ENCODE measurements at places on chromosomes 11 and 22. TPM values are rescaled to one million over a fixed set of nuclear protein-coding genes. Genes with fewer than 3 reads are reported as not detected.

DNA sequence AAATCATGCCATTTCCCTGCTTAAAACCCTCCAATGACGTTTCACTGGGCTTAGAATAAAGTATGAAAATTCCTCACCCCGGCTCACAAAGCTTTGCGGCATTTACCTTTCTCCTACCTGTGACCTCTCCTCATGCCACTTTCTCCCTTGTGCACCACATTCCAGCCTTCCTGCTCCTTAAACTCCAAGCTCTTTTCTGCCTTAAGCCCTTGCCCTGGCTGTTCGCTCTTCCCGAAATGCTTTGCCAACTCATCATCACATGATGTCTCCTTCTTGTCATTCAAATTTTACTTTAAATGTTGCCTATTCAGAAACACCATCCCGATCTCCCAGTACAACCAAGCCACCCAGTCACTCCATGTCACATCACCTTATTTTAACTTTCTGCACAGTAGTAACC lies 2.0 kb downstream of the PLEKHA7 start:
- no peak for DNase-seq

DNA sequence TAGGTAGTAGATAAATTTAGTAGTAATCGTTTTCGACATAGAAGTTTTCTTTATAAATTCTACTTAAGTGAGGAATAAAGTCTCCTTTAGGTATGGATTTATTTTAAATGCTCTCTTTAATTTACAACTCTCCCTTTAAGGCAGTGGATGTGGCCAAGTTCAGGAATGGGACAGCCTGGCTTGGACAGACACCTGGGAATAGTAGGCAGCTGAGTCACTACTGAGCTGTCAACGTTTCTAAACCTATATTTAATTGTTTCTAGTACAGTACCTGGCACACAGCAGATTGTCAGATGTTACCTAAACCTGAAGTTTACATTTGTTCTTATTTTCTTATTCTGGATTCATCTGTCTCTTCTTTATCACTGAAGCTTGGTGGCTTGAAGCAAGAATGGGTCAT lies 85.1 kb downstream of the DEPDC5 start:
- DNase-seq = no peak

DNA sequence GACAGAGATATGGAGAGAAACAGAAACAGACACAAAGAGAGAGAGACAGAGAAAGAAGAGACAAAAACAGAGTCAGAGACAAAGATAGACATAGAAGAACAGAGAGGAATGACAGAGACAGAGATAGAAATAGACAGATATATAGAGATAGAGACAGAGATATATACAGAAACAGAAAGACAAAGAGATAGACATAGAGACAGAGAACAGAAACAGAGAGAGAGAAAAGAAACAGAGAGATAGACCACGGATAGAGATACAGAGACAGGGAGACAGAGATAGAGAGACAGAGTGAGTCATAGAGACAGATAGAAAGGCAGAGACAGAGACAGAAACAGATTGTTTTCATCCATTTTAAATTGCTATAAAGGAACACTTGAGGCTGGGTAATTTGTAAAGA lies 12.3 kb upstream of the MPEG1 start:
- no peak for DNase-seq

- DNase-seq = no peak
Measured at GRCh38 chr22:27972732-27973698, 54.0 kb upstream of the PITPNB start.

GRCh38 chr22:38347944-38348750 lies 30.9 kb upstream of the CSNK1E start:
- no peak for DNase-seq

GRCh38 chr11:108012139-108012725 lies 3.5 kb downstream of the CUL5 start:
- DNase-seq = no peak

Gene RIBC2
- total RNA-seq = not detected

Gene DEFB131B
- total RNA-seq = not detected

DNA sequence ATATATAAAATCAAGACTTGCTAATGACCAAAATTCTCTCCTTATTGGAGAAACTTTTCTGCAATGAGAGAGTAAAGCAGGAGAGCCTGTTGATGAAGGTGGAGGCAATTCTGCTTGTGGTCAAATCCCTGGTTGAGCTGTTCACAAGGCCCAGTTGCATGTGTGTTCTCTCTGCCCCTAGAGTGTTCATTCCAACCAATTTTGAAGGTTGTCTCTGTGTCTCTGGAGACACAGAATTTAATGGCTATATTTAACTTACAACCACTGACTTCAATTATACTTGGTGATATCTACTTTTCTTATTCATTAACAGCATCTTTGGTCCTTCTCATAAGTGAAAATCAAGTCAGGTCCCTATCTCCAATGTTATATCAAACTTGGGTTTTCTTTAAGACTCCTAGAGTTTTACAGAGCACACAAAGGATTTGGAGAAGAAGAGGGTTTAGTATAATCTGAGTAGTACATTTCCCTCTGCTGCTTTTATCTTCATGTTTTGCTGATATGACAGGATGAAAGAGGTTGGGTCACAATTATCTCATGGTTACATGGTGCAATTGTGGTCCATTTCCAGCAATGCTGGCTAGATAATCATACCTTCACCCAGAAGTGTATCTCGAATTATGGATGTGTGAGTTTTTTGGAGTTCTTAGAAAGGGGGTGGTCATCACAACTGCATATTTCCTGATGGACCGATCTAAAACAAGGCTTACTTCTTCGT lies 4.0 kb downstream of the OOSP4A start:
- no peak for DNase-seq

DNA sequence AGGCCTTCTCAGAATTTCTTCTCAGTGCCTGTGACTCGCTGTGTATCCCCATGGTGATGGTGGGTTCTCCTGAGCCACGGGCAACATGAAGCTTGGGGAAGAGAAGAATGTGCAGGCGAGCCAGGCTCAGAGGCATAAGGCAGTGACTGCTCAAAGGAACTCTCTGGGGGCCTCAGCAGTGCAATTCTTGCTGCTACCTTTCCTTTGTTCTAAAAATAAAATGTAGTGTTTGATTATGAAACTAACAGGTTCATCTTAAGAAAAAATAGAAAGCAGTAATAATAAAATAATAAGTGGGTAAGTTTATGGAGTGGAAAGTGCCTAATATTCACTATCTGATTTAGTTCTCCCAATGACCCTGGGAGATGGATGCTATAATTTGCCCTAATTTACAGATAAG lies 46.7 kb downstream of the MEI1 start:
- DNase-seq = no peak

DNA sequence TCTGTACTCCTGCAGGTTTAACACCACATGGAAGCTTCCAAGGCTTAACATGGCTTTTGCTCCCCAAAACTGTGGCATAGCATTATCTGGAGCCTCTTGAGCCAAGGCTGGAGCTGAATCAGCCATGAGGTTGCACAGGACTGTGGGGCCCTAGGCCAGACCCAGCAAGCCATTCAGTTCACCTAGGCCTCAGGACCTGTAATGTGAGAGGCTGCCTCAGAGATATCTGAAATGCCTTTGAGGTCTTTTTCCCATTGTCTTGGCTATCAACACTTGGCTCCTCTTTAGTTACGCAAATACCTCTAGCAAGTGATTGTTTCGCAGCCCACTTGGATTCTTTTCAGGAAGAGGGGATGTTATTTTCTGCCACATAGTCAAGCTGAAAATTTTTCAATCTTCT lies 72.0 kb downstream of the VPREB1 start:
- no peak for DNase-seq

GRCh38 chr22:20204806-20205205 lies 54.0 kb upstream of the CCDC188 start:
- DNase-seq = no peak

DNA sequence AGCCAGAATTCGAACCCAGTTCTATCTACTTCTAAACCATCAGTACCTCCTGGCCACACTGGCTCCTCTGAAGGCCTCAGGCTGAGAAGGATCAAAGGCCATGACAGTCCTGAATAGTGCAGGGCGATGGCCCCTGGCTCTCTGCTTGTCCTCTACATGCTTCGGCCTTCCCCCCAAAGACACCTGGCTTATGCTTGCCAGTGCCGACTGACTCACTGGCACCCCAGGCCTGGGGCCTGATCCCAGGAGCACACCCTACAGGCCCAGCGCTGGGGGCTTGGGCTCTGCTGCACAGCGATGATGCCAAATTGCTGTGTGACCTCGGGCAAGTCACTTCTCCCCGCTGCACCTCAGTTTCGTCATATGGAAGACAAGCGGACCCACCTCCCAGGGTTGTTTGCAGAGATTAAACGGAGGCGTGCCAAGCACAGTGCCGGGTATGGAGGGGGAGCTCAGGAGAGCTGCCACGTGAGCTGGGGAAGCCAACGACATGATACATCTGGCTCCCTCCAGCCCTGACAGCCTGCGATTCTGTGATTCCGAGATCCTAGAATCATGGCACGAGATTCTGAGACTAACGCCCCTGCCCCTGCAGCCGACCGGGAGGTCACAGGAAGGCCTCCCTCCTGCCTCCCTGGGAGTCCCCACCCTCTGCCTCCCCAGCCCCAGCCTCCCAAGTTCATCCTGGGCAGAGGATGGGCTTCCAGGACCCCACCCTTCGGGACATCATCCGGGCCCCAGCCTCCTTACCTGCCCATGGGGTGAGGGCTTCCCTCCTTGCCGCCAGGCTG lies 1.0 kb downstream of the SSTR3 start:
- DNase-seq = no peak

DNA sequence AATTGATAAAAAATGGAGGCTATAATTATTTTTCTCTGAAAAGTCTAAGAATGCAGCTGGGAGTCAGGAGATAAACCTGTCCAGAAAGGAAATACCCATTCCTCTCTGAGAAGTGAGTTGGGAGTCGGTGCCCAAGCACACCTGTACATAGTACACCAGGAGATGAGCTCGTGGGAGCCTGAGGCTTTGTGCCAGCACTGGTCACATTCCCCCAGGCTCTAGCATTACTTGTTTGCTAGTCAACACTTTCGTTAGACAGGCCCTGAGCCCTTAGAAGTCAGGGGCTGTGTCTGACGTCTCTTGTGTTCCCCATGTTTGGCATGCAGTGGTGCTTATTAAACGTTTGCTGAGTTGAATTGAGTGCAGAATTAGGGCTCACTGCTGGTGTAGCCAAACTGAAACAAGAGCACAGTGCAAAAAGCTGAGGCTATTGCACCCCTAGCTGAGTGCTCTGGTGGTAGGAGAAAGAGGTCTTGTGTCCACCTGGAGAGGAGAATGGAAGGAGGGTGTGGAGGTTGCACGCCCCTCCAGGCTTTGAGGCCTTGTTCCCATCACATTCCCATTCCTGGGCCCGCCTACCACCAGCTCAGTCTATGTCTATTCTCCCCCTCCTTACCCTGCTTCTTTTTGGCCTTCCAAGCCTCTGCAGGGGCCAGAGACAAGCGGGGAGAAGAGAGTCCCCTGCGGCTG lies 6.8 kb downstream of the ROBO4 start:
- DNase-seq = no peak

DNA sequence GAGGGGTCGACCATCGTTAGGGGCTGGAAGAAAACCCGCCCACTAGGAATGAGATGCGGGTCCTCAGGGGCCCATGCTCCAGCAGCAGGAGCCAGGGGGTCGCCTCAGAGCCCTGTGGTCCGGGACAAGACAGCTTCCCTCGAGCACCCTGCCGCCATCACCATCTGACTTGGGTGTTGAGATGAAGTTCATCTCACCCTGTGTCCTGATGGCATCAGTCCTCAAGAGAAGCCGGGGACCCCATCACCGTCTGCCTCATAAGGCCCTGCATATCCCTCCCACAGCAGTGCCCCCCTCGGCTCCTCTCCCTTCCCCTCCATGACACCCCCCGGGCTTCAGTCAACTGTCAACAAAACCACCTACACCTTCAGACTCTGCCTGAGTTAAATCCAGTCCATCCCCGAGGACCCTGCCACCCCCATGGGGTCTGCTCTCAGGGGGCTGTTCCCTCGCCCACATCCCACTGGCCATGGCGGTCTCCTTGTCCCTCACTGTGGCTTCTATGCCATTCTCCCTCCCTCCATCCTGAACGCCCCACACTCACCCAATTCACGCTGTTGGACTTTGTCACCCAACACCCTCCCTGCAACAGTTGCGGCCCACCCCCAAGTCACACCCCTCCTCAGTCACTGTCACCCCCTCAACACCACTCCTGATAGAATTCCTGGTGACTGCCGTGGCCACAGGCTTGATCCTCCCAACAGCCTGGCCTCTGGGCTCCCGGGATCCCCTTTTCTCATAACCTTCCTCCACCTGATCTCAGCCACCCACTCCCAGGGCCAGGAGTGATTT lies 87.7 kb upstream of the RTL6 start:
- no peak for DNase-seq

Gene DNAJC24
- 22.5 TPM for total RNA-seq

Gene PDGFD
- total RNA-seq = 50.6 TPM

GRCh38 chr11:1171985-1172728 lies 14.4 kb downstream of the MUC5AC start:
- no peak for DNase-seq

DNA sequence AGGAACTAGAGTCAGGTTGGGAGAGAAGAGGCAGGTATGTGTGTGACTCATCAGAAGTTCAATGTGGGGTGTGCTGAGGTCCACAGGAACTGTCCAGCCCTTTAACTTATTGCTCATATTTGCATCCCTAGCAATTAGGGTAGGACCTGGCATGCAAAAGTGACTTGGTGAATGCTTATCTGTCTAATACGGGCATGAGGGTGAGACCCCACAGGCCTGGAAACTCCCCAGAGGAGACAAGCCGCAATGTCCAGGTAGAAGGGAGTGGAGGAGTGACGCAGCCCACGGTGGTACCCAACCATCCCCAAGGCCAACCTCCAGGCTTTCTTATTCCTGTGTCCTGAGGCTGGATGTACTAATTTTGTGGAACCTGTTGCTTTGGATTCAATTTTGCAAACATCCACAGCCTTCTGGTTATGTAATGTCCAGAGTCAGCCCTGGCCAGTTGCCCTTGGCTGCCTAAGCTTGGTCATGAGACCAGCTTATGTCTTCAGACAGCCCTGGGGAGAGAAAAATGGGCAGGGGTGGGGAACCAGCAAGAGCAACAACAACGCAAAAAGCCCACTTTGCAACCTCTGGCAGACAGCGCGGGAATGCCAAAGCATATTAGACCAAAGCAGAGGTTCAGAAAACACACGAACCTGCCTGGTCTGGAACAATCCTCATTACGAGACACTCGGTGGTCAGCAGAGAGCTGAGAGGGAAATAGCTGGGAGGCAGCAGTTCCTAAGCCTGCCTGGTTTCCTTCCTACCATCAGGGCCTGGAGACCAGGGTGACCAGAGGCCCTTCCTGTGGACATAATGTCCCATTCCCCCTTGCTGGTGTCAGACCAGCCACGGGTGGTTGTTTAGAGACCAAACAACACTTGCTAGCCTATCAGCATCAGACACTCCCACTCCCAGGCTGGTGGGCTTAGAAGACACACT lies 49.3 kb downstream of the TIMP3 start:
- DNase-seq = peak; percentile 58

- DNase-seq = peak; percentile 51
Measured at GRCh38 chr11:1297576-1298473, 11.6 kb downstream of the TOLLIP start.

GRCh38 chr11:64113462-64113780 lies 52.5 kb downstream of the MACROD1 start:
- DNase-seq = no peak

Gene TRABD
- 91.4 TPM for total RNA-seq

GRCh38 chr11:31106326-31106725 lies 263.2 kb downstream of the DCDC1 start:
- no peak for DNase-seq

Measured in ascending aorta (tissue), 2 donors.